ENCODE measurements at places on chromosomes 1 and 21.
A peak's percentile ranks its signal among the peaks of the same experiment; 100 is the strongest.

- DNase-seq = no peak
Observed at GRCh38 chr1:211652371-211652770, 23.1 kb downstream of the NEK2 start.

DNA sequence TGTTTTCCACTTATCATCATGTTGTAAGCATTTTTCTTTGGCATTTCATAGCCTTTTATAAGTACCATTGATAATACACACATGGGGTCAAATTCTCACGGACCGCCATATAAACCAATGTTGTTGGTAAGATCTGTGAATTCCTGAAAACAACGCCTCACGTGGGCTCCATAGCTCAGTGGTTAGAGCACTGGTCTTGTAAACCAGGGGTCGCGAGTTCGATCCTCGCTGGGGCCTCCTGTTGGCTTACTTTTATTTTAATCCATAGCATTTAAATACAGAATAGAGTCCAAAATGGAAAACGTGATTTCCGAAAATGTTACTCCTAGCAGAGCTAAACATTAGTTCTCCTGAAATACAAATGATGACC, 83.1 kb downstream of the HHIPL2 start:
- no peak for DNase-seq

GRCh38 chr1:77416692-77417450, 135.1 kb downstream of the AK5 start:
- no peak for DNase-seq

GRCh38 chr21:16196001-16196400, 466.2 kb downstream of the USP25 start:
- no peak for DNase-seq

GRCh38 chr1:208576425-208576824, 332.2 kb upstream of the PLXNA2 start:
- DNase-seq = peak; percentile 28

DNA sequence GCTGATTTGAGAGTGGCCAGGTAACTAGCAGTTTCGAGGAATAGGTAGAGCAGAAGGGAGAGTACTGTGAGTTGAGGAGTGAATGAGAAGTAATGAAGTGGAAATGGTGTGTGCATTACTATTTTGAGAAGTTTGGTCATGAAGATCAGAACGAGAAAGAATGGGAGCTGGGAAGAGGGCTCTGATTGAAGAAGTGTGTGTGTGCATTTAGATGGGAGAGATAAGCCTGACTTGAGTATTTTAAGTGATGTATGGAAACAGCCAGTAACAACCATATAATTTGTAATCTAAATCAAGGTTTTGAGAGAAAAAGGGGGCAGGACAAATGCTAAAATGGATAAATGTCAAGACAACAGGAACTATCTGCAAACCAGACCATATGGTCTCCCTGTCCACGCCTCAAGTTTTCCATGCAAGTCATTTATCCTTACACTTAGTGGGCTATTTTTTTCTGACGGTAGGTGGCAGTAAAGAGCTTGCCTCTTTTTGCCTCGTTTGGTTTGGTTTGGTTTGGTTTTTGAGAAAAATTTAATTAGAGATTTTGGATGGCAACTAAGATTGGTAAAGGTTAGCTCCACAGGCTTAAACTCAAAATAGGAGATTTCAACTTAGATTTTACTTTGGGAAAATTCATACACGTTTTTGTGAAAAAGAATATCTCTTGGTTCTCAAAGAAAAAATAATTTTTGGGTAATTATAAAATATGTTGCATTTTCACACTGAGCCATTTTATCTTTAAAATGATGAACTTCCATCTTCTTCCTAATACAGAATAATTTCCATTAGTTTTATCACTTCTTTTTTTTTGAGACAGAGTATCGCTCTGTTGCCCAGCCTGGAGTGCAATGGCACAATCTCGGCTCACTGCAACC, 9.5 kb upstream of the B3GALNT2 start:
- no peak for DNase-seq

DNA sequence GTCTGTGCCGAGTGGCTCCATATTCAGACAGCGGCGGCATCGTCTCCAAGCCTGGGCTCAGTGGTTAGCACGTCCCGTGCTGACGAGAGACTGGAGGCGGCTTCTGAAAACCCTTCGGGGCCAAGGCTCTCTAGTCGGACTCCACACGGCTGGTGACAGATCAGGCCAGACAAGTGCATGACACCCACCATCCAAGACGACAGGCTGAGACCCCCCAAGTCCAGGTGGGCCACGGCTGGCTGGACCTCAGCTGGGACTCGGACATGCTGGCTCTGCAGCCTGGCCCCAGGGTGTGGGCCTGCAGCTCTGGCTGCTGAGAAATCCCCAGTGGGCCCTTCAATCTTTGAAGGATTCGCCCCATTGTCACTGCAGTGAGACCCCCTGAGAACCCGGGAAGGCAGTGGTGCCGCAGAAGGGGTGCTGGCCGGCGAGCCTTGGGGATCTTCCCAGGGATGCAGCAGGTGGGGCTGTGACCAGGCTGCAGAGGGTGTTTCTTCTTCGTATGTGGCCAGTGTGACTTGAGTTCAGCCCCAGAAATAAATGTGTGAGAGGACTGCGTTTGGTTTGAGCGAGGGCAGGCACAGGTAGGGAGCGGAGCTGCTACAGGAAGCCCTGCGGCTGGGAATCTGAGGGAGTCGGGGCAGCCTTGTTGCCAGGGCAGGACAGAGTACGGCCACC, 15.9 kb upstream of the SLC19A1 start:
- DNase-seq = peak; percentile 11

DNA sequence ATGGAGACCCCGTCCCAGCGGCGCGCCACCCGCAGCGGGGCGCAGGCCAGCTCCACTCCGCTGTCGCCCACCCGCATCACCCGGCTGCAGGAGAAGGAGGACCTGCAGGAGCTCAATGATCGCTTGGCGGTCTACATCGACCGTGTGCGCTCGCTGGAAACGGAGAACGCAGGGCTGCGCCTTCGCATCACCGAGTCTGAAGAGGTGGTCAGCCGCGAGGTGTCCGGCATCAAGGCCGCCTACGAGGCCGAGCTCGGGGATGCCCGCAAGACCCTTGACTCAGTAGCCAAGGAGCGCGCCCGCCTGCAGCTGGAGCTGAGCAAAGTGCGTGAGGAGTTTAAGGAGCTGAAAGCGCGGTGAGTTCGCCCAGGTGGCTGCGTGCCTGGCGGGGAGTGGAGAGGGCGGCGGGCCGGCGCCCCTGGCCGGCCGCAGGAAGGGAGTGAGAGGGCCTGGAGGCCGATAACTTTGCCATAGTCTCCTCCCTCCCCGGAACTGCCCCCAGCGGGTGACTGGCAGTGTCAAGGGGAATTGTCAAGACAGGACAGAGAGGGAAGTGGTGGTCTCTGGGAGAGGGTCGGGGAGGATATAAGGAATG, 505 bp downstream of the LMNA start:
- no peak for DNase-seq

DNA sequence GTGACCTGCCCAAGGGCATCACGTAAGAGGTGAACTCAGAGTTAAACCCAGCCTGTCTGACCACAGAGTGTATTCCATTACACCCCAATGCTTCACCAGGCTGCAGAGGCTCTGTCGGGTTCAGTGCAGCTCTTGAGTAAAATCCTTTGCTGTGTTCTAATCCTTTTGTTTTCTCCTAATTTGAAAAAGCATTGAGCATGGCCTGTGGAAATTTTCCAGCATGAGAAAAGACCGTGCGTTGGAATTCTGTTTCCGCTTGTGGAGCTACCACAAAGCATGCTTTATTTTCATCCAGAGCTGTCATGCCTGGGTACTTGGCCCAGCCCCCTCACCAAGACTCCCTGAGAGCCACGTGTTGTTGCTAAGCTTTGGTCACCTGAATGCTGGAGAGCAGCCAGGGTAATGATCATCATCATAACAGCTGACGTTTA, 317.6 kb downstream of the PRDM2 start:
- DNase-seq = peak; percentile 19

GRCh38 chr1:64669098-64669675, 75.7 kb upstream of the RAVER2 start:
- no peak for DNase-seq

DNA sequence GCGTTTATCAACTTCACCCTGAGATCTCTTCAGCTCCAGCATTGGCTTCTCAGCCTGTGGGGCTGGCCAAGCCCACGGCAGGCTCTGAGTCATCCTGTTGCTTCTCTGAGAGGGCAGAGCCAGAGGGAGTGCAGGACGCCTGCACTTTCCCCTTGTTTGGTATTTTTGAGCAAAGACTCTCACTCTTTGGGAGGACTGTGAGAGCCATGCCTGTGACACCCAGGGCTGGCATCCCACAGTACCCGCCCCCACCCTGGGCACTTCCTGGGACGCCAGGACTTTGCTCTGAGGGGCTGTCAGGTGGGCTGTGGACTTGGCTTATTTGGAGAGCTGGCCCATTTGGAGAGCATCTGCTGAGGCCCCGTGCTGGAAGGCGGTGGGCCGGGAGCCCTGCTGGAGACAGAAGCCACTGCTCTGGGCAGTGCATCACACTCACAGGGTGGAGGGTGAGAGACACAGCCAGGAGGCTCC, 37.4 kb downstream of the VANGL1 start:
- no peak for DNase-seq

GRCh38 chr1:50197216-50197615, 88.5 kb downstream of the ELAVL4 start:
- DNase-seq = no peak

DNA sequence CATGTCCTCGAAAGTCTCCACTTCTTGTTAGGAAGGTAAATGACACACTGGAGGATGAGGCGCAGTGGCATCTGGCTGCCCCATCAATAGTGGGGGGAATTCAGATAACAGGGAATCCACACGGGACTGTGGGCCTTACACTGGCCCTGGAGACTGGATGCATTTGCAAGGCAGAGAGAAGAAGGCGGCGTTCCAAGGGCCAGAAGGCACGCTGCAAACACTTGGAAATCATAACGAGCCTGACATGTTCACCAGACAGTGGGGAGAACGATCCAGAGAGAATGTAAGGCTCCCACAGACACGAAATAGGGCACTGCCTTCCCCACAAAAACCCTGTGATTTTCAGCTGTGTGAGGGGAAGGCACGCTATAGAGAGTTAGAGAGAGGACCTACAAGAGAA, 70.5 kb downstream of the PGBD5 start:
- no peak for DNase-seq

DNA sequence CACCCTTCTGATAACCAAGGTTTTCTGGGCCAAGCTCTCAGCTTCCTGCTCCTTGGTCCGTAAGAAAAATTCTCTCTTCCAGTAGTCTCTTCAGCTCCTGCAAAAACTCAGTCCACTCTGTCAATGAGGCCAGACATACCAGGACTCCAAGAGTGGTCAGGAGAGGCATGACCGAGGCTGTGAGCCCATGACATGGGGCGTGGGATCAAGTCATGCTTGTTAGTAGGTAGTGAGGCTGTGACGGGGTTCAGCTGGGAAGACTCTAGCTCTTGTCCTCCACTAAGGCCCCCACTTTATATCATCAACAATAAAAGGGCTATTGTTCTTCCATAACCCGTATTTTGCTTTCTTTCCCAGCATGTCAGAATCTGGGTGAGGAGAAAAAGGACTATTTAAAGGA, 10.1 kb upstream of the HCRTR1 start:
- DNase-seq = no peak

DNA sequence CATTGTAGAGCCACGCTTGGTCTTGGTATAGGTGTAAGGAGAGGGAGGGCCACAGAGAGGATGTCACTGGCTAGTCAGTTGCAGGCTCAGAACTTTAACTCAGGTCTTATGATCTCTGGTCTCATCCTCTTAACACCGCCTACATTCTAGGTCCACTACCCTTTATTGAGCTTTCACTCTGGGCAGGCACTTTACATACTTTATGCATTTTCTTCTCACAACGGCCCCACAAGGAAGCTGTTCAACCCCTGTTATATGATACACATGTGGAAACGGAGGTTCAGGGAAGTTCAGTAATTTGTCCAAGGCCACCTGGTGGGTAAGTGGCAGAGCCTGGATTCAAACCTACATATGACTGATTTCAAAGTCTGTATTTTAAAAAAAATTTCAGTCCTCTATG, 25.3 kb upstream of the RCAN3 start:
- DNase-seq = no peak

DNA sequence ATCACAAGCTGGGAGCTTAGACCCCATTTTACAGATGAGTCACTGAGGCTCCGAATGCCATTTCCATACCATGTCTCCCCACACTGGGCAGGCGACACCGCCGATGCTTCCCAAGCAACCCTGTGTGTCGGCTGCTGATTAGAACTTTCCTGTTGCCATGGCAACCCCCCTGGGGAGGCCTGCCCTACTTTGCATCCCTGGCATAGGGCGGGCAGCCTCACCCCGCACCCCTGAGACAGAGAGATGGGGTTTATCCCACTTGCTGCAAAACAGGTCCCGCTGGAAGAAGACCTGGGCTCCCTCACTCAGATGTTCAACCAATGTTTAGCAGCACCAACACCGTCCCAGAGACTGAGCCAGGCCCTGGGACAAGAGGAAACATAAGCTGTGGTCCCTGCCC, 81.5 kb downstream of the CAMK2N1 start:
- peak; percentile 56 for DNase-seq

GRCh38 chr1:23979387-23979880, 693 bp downstream of the SRSF10 start:
- DNase-seq = no peak

- DNase-seq = no peak
Observed at GRCh38 chr1:18537386-18538306, 56.9 kb downstream of the KLHDC7A start.

GRCh38 chr1:108933944-108934343, 29.3 kb downstream of the CLCC1 start:
- DNase-seq = no peak

DNA sequence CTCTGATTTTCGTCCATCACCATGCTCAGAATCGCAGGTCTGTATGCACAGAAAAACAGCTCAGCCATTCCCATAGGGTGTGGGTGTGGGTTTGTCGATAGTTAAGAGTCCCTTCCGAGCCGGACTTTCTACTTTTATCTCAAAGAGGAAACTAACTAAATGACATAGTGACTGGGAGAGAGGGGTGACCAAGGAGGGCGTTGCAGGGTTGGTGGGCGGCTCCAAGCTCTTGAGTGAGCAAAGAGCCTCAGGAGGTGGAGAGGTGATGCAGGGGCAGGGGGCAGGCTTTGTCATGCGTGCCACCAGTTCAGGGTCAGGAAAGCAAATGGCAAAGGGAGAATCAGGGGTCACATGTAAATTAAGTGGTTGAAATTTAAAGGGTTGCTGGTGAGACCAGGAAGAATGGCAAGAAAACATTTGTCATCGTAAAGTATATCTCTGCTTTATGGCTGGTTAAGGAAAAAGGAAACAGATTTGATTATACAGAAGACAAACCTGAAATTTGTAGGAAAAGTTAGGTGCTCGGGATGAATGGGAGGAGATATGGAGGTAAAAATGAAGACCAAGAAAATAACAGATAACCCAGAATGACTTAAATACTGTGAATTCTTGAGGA, 249.0 kb downstream of the SETD4 start:
- DNase-seq = no peak

- no peak for DNase-seq
Observed at GRCh38 chr21:36698981-36699545, at the start of gene SIM2. SIM2 (plus strand) TSS chr21:36699115; CDS start chr21:36699747, 632 bp downstream.
